ENCODE measurements at places on chromosomes 6 and 20.

DNA sequence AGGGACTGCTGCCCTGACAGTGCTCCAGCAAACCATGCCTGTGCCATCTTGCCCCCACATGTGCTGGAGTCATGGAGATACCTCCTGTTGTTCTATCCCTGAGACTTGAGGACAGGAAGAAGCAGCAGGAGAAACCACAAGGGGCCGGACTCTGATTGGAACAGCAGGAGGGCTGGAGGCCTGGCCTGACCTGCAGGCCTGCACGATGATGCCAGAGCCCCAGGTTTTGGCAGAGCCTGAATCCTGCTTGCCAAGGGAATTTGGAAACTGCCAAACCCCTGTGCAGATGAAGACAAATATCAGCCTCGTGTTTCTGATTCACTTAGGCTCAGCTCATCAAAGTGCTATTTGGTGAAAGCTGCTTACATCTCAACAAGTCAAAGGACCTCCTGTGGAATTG lies 177.6 kb downstream of the MAFB start:
- no peak for DNase-seq

DNA sequence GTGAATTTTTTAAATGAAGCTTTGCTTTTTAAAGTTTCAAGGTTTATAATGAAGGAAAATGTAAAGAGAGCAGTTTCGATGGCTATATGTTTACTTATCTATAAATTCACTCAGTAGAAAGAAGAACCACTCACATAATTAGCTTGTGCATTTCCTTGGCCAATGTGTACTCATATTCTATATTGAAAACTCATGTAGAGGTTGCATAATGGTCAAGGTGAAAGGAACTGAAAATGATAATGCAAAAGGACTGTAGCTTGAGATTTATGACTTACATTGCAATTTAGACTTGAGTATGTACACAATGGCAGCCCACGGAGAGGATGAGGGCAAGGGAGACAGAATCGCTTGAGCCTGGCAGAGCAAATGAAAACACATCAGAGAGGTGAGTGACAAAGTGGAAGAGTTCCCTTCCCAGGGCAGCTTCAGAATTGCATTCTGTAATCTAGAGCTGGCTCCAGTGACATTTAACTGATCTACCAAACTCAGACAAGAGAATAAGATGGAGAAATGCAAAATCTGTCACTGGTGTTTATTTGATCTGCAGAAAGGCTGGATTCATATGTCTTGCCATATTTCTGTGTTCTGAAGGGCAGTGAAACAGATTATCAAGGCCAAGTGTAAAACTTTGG lies 191.8 kb downstream of the TMEM200A start:
- no peak for DNase-seq

DNA sequence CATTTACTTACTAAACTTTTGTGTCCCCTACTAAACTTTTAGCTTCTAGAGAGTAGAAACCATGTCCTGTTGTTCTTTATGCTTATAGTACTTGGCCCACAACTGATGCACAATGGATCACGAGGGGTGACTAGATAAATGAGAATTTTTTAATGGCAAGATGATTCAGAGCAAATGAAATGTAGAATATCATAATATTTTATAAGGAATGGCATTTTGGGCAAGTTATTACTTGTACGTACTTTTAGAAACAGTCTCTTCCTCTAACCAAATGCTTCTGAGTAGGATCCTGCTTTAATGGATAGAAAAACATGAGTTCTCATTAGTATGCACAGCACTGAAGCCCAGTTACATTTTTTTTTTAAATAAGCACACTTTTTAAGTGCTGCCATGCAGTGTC lies 336.3 kb downstream of the NRN1 start:
- DNase-seq: no peak

DNA sequence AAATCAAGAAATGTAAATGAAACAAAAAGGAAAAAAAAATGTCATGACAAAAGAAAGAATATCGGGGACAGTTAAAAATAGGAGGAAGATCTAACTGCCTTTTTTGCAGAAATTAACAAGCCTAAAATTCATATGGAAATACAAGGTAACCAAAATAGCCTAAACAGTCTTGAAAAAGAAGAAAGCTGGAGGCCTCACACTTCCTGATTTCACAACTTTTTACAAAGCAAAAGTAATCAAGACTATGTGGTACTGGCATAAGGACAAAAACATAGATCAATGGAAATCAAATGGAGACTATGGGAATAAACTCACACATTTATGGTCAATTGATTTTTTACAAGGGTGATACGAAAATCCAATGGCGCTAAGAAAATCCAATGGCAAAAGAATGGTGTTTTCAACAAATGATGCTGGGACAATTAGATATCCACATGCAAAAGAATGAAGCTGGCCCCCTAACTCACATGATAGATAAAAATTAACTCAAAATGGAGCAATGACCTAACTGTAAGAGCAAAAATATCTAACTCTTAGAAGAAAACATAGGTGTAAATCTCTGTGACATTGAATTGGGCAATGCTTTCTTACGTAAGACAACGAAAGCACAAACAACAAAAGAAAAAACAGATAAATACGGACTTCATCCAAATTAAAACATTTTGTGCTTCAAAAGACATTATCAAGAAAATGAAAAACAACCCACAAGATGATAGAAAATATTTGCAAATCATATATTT lies 24.5 kb downstream of the MAP3K5 start:
- DNase-seq: no peak

DNA sequence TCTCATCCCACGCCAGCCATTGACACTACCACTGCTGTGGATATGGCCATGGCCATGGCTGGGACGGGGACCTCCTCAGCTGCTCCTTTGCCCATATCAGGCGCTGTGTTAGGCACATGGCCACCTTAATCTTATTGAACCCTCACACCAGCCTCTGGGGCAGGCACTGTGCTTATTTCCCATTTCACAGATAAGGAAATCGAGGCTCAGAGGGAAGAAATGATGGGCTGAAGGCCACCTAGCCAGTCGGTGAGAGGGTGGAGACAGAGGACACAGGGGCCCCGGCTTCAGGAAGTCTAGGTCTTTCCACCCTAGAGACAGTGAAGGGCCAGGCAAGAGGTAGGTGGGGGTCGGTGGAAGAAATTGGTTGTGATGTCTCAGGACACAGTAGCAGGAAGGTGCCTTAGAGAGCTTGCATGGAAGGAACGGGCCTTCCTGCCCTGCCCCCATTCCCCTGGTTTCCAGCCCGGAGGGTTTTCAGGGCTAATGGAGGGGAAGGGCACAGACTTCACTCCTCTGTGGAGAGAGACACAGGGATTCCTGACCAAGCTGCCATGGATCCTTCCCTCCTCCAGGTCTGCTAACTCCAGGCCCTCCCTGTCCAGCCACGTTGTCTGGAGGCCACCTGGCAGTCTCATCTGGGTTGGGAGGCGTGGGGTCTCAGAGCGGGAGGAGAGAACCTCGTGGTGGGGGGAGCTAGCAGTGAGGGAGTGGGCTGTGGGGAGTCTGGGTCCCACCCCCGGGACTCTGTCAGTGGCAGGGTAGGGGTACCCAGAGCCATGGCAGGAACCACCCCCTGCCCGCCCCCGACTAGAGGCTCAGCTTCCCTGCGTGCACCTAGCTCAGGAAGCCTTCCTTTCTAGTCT lies 120.4 kb downstream of the VEGFA start:
- no peak for DNase-seq

GRCh38 chr20:40931410-40932044 lies 97.1 kb upstream of the TOP1 start:
- no peak for DNase-seq

DNA sequence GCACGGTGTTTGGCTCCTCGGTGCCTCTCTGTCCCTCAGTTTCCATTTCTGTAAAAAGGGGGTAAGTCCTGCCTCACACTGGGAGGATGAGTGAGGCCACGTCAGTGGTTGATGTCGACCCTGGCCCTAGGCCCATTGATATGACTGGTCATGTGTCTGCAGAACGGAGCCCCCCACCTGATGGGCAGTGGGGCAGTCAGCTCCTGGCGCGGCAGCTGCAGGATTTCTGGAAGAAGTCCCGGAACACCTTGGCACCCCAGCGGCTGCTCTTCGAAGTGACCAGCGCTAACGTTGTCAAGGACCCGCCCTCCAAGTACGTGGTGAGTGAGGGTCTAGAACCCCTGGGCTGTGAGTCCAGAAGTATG lies 1.2 kb downstream of the SNX21 start:
- no peak for DNase-seq

- DNase-seq: no peak
Measured at GRCh38 chr6:12931639-12932038, 215.1 kb downstream of the PHACTR1 start.

DNA sequence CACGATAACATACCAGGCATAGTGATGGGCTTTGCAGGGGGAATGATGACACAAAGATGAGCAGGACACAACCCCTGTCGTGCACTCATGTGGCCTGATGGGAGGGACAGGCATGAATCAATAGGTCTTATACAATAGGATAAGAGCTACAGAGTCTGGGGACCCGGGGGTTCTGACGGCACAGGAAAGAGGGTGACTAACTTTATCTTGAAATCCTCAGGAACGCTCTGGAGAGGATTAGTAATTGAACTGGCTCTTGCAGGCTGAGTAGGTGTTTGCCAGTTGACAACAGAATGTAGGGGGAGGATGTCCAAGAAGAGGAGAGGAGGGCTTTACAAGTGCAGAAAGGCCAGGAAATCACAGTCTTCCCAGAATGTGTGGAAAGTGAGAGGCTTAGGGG lies 219.9 kb upstream of the ECI2 start:
- DNase-seq: no peak

DNA sequence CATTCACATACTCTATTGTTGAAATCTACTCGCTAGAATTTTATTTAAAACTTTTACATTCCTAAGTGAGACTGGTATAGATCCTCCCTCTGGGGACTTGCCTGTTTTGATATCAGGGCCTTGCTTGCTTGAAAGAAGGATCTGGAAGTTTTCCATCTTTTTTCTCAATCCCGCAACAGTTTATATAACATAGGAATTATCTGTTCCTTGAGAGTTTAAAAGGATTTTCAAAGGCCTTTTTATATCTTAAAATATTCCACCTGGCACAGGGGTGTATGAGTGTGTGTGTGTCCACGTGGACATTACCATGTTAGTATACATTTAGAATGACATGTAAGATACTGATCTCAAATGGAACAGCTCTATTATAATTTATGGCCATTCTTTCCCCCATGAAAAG lies 96.3 kb downstream of the TRERF1 start:
- no peak for DNase-seq

- DNase-seq: no peak
Measured at GRCh38 chr6:167856999-167857660, 30.4 kb downstream of the AFDN start.

GRCh38 chr6:145963216-145964068 lies 716 bp downstream of the SHPRH start:
- DNase-seq: no peak

DNA sequence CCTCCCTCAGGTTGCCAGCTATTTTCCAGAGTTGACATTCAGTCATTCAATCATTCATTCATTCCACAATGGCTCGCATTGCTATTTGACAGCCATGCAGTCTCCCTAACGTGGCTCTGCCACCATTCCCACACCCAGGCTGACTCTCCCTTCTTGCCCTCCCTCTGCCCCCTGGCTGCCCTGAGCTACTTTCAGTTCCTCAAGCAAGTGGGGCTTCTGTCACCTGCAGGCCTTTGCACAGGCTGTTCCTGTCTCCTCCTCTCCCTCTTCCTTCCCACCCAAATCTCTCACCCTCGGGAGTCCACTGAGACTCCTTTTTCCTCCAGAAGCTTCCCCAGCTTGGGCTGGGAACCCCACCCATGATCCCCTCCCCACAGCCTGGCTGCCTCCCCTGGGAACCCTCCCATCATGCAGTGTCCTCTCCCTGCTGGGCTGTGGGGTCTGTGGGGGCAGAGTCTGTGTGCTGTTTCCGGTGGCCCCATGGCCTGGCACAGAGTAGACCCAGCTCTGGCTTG lies 2.6 kb downstream of the PACSIN1 start:
- no peak for DNase-seq

GRCh38 chr6:150636808-150637207 lies 37.1 kb downstream of the PLEKHG1 start:
- DNase-seq: no peak

DNA sequence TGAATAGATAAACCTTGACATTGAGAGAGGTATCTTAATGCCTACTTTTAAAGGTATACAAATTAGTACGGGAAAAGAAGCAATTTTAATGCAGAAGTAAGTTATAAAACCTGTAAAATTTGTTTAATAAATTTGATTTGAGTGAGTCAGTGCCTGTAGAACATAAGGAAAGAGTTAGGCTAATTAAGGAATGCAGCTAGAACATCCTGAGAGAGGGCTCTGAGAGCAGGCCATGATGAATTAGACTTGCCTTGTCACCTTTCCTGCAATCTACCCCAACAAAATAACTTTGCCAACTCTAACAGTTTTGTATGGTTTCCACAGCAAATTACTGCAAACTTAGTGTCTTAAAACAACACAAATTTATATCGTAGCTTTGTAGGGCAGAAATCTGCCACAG lies 700.8 kb downstream of the RFPL4B start:
- no peak for DNase-seq

GRCh38 chr6:37965964-37966676 lies 146.6 kb downstream of the ZFAND3 start:
- DNase-seq: no peak

- no peak for DNase-seq
Measured at GRCh38 chr6:107740496-107741190, 83.5 kb downstream of the SCML4 start.

GRCh38 chr20:37308086-37309050 lies 18.9 kb downstream of the MANBAL start:
- no peak for DNase-seq

DNA sequence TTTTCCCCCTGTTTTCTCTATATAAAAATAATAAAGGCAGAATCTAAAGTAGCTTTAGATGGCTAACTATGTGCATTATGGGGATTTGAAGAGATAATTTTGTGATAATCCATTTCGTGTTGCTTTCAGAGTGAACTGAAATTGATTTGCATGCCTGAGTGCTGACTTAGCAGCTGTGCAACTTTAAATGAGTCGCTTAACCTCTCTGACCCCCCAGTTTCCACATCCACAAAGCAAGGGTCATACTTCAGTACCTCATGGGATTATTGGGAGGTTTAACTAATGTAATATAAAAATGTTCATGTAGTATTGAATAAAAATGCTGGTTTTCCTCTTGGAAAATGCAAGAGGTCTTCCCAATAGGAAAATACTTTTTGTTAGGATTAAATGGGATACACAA lies 63.8 kb upstream of the FABP7 start:
- no peak for DNase-seq

GRCh38 chr6:70700922-70701876 lies 33.5 kb downstream of the SMAP1 start:
- no peak for DNase-seq

DNA sequence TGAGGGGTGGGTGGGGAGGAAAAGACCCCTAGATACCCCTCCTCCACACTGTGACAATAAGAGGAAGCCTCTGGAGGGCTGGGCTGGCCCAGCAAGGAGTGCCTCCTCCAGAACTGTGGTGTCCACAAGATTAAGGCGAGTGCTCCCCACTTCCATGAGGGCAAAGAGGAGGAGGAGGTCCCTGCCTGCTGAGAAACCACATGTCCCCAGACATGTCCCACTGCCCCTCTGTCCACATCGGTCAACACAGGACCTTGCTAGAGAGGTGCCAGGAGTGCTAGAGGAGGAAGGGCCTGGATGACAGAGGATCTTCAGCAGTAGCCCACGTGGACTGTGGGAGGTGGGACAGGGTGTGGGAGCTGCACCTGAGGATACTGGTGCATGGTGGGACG lies 3.1 kb downstream of the RAET1G start:
- no peak for DNase-seq

- DNase-seq: no peak
Measured at GRCh38 chr6:38782616-38783015, 67.5 kb downstream of the DNAH8 start.

All from cortex of kidney (tissue), 1 donor.